ENCODE measurements at places on chromosomes 3 and 15. TPM values are rescaled to one million over a fixed set of nuclear protein-coding genes. Genes with fewer than 3 reads are reported as not detected.
A peak's percentile ranks its signal among the peaks of the same experiment; 100 is the strongest.

Gene LRRK1
- 0.20 TPM for total RNA-seq

DNA sequence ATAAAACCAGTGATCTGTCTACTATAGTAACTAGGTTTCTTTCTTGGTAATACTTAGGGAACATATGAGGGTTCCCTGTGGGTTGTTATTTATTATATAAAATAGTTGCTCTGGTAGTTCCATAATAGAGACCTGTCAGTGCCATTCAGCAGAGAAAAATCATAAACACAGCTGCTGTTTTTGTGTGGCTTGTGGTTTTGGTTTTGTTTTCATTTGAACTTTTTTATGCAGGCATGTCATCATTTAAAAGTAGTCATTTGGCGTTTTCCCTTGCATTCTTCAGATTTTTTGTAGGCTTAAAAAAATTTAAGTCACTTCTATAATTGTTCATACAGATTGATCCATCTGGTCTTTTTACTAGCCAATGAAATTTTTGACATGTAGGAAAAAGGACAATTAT lies 47.9 kb downstream of the PIK3CA start:
- peak; percentile 84 for DNase-seq

GRCh38 chr3:58072052-58072762 lies 64.0 kb downstream of the FLNB start:
- DNase-seq = peak; percentile 95

- peak; percentile 12 for DNase-seq
Observed at GRCh38 chr3:28328188-28329151, 20.1 kb upstream of the ZCWPW2 start.

GRCh38 chr15:40232625-40233070 lies 6.2 kb upstream of the PAK6 start:
- DNase-seq = peak; percentile 88

Data from M059J (cell line).